ENCODE measurements at places on chromosomes 2 and 18. TPM values are rescaled to one million over a fixed set of nuclear protein-coding genes. Genes with fewer than 3 reads are reported as not detected.

DNA sequence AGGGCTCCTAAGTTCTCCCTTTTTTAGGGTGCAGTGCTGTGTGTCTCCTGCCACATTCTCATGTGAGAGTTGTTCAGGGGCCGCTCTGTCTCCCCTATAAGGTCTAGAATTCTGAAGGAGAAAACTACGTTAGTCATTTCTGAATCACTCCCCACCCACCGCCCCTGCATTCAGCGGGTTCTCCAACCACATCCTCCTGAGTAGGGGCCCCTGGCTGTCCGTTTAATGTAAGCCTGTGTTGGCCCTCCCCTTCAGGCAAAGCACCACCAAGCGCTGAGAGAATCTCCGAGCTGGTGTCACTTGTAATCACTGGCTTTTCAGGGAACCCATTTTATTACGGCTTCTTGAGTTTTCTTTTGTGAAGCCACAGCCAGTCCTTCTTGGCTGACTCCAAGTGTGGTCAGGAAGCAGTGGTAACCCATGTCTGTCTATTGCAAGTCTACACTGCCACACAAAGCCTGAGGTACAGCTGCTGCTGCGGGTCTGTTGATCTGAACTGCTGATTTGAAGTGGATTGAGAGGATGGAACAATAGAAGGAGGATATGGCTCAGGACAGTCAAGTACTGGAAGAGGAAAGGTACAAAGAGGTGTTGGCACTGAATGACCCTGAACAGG, 16.9 kb downstream of the LCT start:
- no peak for DNase-seq

DNA sequence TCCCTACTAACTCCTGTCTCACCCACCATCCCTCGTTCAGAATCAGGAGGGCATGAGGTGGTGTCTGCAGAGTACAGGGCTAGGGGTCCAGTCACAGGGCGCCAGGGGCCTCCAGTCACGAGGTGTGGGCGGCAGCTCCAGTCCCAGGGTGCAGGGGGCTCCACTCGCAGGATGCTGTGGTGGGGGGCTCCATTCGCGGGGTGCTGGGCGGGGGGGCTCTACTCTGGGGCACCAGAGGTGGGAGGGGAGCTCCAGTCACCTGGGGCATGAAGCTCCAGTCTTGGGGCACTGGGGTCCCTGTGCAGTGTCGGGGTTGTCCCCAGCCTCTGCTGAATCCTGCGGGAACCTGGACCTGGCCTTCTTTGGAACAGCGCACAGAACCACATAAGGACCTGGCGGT, 66.0 kb downstream of the EIPR1 start:
- DNase-seq, result no peak

GRCh38 chr2:221075203-221075602, 496.9 kb downstream of the EPHA4 start:
- no peak for DNase-seq

DNA sequence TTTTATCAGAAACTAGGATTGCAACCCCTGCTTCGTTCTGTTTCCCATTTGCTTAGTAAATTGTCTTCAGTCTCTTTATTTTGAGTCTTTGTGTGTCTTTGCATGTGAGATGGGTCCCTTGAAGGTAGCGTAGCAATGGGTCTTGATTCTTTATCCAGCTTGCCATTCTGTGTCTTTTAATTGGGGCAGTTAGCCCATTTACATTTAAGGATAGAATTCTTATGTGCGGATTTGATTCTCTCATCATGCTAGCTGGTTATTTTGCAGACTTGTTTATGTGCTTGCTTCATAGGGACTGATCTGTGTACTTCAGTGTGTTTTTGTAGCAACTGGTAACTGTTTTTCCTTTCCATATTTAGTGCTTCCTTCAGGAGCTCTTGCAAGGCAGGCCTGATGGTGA, 73.5 kb downstream of the EPC2 start:
- DNase-seq, result no peak

DNA sequence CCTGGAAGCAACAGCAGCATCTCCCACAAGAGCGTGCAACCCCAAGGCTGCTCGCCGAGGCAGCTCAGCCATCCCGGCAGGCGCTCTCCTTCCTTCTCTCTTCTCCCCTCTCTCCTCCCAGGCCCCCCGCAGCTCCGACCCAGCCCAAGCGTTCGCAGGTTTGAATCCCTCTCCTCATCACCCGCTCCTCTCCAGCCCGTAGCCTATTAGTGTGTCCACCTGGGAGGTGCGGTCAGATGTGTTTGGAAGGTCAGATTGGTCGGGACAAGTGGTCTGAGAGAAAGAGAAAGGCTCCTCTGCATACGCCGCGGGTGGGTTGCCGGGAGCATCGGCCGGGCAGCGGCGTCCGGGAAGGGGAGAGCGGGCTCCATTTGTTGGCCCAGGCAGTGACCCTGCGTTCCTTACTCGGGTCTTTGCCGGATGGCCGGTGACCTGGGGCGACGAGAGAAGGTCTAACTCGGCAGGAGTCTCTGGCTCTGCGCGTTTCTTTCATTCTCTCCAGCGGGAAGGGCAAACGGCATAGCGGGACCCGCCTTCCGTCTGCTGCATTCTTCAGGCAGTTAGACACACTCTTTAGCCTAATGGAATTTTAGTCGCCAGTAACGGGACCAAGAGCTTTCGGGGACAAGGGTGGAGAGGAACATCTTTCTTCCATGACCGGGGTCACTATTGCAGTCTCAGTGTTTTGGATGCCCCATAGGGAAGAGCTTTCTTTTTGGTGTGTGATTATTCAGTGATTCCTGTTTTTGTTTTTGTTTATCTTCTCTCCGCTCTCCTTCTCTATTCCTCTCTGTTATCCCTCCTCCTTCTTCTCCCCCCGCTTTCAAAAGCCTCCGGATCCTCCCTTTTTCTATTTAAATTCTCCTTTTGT, 1.1 kb upstream of the TMEFF2 start:
- no peak for DNase-seq

GRCh38 chr2:113058411-113058994, 495 bp upstream of the IL36RN start:
- DNase-seq, result no peak

Gene ANKRD30B
- total RNA-seq, result not detected

Gene SLC40A1
- 208 TPM for total RNA-seq

Gene EIF5B
- 23.6 TPM for total RNA-seq

Gene TEX261
- total RNA-seq, result 26.7 TPM

All from Peyer's patch (tissue), 4 donors.